GM23248 (cell line): ENCODE measurements at places on chromosomes 1 and 21.

- DNase-seq: peak; percentile 56
These were observed 56.3 kb downstream of the SLC9A1 start for GRCh38 chr1:27098431-27099134.

- no peak for DNase-seq
These were observed 56.7 kb downstream of the B3GALT5 start for GRCh38 chr21:39669485-39669884.

DNA sequence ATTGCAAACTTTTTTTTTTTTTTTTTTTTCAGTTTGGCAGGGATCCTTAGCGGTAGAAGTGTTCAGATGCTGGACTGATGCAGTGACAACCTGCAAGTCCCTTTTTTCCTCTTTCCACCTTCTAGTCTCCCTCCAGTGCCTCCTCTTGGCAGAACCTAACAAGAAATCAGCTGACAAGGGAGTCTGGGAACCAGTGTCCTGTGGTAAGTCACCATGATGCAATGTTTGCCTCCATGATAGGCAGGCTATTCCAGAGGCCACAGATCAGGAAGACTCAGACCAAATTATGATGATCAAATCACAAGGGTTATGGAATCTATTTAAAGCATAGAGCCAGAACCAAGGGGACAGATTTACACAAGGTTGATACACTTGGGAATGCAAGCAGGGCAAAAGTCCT is 3.0 kb upstream of the CD34 start:
- no peak for DNase-seq

DNA sequence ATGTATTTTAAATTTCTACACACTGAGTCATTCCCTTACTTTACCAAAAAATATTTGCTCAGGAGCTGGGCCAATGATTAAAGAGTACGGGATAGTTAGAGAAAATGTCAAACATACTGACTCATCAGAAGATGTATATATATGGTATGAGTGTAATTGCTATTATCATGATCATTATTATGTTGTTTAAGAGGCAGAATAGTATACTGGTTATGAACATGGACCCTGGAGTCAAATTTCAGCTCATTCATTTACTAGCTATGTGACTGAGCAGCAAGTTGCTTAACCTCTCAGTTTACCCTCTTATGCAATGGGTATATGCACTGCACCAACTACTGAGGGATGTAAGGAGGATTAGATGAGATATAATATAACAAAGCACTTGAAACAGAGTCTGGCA is 41.2 kb upstream of the USH2A start:
- DNase-seq: peak; percentile 73

- no peak for DNase-seq
These were observed 31.1 kb upstream of the LRRN2 start for GRCh38 chr1:204716660-204717059.

DNA sequence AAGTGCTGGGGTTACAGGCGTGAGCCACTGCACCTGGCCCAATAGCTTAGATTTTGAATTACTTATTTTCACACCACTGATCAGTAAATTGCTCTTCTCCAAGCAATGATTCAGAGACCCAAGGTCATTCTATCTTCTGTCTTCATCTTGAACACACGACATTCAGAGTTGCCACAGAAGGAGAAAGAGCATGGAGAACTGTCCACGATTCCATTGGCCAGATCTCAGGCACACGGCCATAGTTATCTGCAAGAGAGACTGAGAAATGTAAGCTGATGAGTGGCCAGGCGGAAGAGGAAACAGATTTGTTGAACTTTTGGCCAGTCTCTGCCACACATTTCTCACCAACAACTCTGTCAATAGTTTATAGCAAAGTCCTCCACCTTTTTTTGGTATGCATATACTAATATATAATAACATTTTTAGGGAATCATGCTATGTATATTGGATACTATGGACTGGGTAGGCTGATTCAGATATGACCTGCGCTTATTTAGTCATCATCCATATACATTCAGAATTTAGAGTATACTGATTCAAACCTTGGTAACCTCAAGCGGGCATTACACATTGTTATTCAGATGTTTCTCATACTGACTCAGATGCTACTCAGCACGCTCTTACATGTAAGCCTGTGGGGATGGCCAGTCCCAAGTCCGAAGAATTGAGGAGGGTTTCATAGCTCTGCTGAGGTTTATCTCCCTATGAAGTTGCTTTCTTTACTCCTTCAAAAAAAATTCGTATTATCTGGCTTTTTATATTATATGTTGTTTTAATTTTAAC is 25.5 kb upstream of the CAP1 start:
- DNase-seq: peak; percentile 97

DNA sequence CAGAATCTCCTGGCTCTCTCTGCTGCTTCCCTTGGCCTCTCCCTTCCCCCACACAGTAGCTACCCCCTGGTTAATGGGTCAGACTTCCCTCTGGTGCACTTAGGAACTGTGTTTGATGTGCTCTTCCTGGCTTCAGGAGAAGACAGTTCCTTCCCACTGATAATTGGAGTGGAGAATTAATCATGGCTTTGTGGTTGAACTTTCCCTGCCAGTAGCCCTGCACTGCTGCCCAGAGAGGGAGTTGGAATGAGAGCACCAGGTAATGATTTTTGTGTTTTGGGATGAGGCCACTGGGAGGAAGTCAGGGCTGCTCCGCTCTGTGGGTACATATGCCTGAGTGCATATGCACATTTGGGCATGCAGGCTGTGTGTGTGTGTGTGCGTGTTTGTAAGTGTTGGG is 39.7 kb upstream of the PADI2 start:
- peak; percentile 15 for DNase-seq

GRCh38 chr1:201711811-201712210 is 117.1 kb upstream of the IPO9 start:
- peak; percentile 80 for DNase-seq

DNA sequence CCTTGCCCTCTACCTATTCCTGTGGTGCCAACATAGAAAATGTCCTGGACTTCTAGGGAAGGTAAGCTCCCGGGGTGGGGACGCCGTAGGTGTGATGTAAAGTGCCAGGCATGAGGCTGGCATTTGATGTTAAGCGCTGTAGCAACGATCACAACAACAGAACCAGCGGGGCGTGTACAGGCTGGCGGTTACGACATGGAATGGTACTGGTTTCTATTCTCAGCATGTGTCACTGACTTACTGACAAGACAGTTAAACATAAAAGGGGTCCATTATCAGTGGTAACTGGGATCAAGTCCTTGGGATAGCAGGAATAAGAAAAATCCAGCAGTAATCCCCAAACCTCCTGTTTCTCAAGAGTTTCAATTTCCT is 58.9 kb downstream of the TGFBR3 start:
- peak; percentile 64 for DNase-seq

DNA sequence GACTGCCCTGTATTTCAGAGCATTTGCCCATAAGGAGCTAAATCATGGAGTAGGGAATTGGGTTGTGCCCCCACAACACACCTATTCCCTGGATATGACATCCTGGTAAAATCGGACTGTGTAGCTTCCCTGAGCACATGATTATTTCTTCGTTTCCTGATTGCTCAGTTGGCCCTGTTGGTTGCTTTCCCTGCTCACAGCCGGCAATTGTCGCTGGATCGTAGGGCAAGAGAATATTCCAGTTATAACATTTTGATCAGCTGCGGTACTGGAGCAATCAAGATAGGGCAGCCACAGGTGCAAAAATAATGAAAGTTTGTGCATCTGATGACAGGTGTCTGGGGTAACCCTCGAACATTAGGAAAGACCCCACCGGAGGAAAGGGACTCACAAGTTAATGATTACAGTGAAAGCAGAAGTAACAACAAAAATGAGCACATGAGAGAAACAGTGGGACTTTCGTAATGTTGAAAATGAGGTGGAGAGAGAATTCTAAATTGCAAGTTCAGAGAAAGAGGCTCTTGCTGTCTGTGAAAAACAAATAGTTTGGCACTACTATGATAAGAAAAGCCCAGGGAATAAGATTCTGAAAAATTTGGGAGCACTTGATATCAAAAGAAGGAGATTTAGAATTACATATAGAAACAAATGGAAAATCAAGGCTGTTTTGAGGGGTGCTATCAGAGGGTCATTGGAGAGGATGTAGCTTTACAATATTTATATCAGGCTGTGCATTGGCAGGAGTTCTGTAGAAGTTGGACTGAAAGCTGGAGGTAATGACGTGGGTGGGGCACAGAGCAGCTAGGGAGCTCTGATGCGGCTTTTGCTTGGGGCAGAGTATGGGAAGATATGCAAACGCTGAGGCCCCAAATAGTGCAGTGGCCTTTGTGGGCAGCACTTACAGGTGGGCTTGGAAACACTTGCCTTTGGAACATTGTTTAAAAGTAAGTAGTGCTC is at the start of gene MAB21L3:
Gene MAB21L3, plus strand, starts transcription at position 833 of the 957 bp plus-strand sequence. CDS start 1,217 bp downstream, outside the sequence.
- DNase-seq: no peak

DNA sequence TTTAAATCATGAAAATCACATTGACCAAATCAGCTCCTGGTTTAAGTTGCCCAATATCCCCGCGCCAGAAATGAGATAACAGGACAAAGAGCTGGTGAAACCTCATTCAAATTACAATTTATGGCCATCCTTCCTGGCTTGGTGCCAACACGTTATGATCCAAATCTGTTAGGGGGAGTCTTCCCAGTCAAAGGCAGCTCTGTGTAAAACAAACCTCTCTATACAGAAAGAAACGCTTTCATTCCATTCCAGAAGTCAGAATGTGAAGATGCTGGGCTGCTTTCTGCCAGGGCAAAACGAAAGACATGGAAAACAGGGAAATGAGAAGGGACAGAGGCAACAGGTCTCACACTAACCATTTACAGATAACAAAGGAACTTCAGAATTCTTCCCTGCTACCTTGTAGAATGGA is 53.5 kb upstream of the TIAM1 start:
- no peak for DNase-seq

DNA sequence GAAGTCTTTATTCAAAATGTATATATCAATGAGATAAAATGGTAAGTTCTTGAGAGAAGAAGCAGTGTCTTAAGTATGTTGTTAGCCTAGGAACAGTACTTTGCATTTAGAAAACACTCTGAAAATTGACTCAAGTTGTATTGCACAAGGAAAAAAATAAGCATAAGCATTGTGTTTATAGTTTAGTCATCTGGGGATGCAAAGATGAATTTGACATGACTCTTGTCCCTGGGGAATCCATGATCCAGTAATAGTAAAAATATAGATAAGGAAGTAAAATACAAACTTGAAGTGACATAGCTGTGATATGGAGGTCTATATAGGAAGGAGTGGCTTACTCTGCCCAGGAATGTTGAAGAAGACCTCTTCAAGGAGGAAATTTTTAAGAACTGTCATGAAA is 185.0 kb upstream of the PTBP2 start:
- DNase-seq: peak; percentile 77

DNA sequence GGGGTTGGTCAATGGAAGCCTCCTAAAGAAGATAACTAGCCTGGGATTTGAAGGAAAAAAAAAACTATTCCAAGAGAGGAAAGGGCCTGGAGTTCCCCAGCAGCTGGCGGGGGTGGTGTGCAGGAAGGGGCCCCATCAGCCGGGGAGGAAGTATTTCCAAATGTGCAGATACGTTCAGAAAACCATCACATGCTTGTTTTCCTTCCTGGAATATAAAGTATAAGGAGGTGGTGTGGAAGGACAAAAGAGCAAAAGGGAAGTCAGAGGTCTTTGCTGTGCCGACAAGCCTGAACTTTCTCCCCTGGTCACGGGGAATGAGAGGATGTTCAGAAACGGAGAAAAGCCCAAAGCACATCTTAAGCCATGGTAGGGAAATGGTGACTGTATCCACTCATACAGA is 72.0 kb upstream of the BACE2 start:
- no peak for DNase-seq

GRCh38 chr1:31183927-31184554 is 55.6 kb downstream of the NKAIN1 start:
- DNase-seq: peak; percentile 43

DNA sequence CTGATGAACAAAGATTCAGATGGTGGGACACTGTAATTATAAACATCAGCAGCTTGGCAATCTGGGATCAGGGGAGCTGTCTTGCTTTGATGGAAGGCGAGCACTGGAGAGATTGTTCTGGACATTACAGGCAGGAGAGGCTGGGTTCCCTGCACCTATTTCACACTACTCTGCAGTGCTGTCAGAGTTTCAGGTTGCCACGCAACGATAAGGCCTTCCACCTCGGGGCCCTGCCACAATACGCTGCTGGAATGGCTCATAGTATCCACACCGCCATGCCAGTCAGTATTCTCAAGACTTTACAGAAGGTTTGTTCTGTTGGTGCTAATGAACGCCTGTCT is 96.8 kb downstream of the GLIS1 start:
- DNase-seq: no peak
